ENCODE measurements at places on chromosomes 5 and 9. TPM values are rescaled to one million over a fixed set of nuclear protein-coding genes. Genes with fewer than 3 reads are reported as not detected.

The CCL27 gene
- total RNA-seq, result 0.28 TPM

The SLCO4C1 gene
- total RNA-seq, result 4.8 TPM

DNA sequence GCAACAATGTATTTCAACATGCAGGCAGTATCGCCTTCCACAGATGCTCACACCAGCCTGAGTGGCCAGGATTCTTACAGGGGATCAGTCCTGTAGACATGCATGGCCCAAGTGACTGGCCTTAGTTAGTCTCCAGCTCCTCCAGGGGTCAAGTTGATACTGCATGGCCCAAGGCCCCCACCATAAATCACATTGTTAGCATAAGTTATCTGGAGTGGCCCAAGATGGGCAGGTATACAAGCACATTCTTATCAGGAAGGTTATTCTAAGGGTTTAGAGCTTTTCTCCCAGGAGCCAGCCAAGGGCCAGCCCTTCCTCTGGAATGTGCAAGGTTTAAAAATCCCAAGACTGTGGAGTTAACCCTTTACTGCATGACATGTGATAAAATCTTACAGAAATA lies 230.9 kb upstream of the NFIL3 start:
- DNase-seq, result no peak

The ADRA1B gene
- total RNA-seq, result not detected

DNA sequence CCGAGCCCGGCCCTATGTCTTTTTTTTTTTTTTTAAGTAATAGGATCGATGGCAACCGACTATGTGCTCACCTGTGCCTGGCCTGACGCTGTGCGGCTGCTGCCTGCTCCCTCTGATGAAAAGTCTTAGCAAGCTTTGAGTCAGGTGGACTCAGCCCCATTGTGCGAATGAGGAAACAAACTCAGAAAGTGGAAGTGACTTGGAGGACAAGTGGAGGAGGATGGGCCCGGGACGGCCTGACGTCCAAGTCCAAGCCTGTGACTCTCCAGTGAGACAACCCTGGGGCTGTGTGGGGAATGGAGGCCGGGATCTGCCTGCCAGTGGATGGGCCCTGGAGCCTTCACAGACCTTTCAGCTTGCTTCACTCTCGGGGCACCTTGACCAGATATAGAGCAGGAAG lies 57.9 kb downstream of the EXD3 start:
- DNase-seq, result no peak

DNA sequence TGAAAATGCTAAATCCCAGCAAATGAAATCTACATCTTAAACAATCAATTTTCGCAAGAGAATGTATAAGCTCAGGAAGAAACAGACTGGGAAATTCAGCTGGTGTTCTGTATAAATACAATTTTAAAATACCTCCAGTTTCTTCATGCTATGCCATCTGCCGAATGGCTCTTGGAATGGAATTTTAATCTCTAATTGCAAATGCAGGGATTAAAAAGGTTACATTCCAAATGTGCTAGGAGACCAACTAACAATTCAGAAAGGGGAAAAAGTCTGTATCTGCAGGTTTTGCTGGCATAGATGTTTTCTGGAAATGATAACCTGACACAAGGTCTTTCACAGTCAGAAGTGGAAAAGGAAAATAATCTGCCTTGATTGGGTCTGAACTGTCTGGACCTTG lies 379.7 kb downstream of the MAT2B start:
- DNase-seq, result no peak

GRCh38 chr9:85038061-85038460 lies 368.5 kb downstream of the NTRK2 start:
- DNase-seq, result no peak

- no peak for DNase-seq
Measured at GRCh38 chr9:116365056-116365471, 211.5 kb downstream of the PAPPA start.

GRCh38 chr5:72618708-72619107 lies 111.5 kb upstream of the ZNF366 start:
- no peak for DNase-seq

DNA sequence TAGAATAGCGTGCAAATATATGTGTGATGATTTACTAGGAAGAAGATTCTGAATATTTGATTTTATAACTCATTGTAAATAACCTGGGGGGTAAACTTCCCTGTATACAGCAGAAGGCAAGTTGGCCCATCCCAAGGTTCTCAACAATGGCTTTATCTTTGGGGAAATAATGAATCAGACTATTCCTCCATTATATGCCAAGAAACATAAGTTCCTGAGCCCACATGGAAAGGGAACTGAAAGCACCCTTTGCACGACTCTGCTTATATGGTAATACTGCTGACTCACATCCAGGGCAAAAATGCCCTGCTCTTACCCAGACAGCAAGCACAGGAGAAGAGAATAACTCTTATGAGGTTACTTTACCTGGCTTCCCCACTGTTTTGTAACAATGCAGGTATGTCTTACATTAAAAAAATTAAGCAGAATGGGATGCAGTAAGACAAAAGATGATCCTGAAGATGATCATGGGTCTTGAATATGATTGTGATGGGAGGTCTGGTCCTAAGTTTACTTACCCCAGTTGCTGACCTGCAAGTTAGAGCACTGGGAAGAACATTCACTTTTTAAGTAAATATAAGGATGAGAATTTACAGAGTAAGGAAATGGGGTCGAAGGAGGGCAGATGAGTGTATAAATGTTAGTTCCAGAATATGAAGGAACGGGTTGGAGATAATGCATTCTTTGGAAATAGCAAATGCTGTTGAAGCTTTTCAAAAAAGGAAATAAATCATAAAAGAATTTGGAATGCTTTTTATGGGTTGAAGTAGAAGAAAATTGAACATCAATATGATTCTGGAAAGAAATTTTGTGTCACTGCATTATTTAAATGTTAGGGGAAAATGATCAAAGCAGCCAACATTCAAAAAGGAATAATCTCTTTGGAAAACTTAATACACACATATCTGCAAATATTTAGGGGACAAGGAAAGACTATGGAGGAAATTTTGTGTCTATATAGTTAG lies 428.4 kb upstream of the MPDZ start:
- DNase-seq, result no peak

The CDX1 gene
- total RNA-seq, result 0.22 TPM

DNA sequence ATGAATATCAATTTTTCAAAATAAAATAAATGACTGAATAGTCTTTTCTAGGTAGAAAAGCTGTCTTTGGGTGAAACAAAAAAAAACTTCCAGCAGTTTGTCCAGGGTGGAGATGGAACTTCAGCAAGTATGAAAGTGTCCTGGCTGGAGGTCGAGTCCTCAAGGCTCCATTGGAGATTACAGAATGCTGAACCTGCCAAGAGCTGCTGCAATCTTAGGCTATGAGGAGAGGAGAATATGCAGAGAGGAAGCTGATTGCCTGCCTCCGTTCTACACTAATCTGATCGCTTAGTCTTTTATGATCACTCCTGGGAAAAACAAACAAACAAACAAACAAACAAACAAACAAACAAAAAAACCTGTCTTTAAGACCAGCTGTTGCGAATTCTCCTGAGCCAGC lies 50.6 kb downstream of the NREP start:
- DNase-seq, result no peak

The WDR38 gene
- not detected for total RNA-seq

GRCh38 chr5:115573133-115573532 lies 28.6 kb upstream of the FEM1C start:
- DNase-seq, result no peak

- DNase-seq, result no peak
Measured at GRCh38 chr9:133505901-133506652, 18.7 kb downstream of the MYMK start.

The MYORG gene
- total RNA-seq, result 5.6 TPM

DNA sequence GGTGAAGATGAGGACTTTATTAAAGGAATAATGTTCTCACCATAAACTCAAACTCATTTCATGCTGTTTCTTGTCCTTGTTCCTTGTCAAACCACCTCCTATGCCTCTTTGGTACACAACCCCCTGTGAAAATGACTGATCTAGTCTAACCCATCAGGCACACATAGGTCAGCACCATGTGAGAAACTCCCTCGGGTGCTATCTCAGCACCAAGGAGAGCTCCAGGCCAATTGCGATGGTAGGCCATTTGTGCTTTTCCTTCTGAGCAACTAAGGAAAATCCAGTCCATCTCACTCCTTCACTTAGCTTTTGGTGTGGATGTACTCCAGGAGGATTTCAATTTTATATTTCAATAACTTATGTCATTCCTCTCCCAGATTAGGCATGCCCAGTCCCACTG lies 199.8 kb downstream of the ZNF608 start:
- DNase-seq, result no peak

The PCDHA1 gene
- 0.61 TPM for total RNA-seq

GRCh38 chr5:43075319-43076293 lies 35.5 kb upstream of the ANXA2R start:
- no peak for DNase-seq

- no peak for DNase-seq
Measured at GRCh38 chr5:57532513-57533497, 50.2 kb upstream of the ACTBL2 start.

DNA sequence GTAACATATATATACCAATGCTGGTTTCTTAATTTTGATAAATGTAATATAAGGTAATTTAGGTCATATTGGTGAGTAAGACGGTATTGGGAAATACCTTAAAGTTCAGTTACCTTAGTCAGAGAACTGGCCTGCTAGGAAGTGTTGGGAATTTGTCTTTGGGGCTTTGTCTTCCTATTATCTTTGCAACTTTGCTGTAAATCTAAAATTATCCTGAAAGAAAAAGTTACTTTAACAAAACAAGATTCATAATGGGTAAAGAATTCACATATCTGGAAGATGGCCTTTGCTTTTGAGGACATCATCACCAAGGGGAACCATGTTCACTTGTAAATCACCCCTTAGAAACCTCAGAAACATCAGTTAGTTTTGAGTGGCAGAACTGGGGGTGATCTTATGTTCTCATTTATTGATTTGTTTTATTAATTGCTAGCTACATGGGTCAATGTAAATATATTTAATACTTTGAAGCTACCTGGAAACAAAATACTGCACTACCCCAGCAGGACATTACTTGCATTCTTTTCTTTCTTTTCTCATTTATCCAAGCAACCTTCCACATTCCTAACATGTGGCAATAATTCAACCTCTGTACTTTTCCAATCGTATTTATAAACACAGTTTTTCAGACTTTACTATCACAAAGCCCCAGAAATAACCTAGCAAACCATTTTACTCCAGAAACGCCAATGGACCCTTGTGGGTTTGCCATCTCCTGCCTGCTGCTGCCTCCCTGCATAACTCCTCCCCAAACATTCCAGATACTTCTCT lies 41.4 kb downstream of the GLIS3 start:
- no peak for DNase-seq

The WNK2 gene
- 69.4 TPM for total RNA-seq

The ENHO gene
- 11.3 TPM for total RNA-seq

- DNase-seq, result no peak
Measured at GRCh38 chr5:173290477-173291131, 37.6 kb downstream of the STC2 start.

The CRHBP gene
- not detected for total RNA-seq

The SLC36A2 gene
- total RNA-seq, result 0.07 TPM

GRCh38 chr5:95810305-95811125 lies 12.0 kb downstream of the GLRX start:
- no peak for DNase-seq

DNA sequence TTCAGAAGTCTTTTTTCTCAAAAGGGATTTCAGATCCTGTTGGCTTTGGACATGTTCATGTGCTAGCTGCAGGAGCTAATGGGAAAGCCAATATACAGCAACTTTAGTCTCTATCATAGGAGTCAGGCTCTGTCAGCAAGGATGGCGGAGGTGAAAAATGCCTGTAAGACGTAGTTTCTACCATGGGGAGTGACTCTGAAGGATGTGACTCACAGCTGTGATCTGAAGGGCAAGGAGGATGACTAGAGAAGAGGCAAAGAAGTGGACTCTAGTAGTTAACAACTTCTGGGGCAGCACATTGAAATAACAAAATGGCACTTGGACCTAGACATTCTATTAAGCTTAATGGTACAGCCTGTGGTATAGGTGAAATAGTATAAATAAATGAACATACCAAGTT lies 3.1 kb upstream of the NDUFS4 start:
- DNase-seq, result no peak

The LURAP1L gene
- total RNA-seq, result not detected

DNA sequence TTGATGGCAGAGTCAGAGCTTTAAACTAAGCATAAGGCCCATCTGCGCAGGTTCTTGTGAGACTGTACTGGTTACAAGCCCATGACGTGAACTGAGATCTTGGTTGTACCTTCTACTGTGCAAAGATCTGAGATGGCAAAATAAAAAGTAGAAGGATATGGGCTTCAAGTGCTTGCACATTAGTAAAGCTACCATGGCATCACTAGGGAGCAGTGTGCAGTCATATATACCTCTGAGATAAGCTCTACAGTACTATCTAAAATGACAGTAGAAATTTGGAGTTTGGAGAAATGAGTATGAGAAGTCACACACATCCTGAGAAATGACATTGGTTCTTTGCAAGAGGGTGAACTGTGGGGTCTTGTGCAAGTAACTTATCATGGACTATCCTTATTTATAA lies 408.2 kb upstream of the PRR16 start:
- DNase-seq, result no peak

Measured in H9 (cell line).